ENCODE measurements at places on chromosomes 3 and 15.

DNA sequence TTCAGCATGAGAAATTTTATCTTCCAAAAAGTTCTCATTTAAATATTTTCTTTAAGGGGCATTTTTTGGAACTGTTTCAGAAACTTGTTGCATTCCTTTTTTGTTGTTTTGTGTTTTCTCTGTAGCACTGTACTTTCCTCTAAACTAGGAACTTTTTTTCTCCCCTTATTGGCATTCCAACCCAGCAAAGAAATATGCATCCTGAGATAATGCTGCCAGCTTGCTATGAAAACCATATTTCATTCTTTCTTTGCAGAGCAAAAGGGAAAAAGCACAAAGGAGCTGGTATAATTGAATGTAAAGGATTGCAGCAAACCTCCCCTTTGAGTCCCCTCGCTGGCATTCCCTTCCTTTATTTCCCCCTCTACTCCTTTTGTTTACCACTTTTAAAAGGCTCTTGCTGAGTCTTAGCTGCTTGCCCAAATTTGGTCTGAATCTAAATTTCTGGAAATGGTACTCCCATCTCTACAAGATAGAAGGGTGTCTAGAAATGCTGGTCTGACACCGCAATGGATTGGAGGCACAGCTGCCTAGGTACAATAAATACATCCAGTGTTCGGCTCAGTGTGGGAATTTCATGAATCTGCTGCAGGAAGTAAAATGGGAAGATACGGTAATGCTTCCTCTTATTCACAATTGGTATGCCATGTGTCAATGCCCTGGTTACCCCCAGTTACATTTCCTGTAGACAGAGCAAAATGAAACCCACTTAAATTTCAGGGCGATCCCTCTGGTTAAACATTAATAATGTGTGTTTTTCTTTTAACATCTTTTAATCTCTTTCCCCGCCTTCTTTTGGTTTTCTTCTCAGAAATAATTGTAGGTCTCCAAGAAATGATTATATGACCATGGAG is 156.6 kb downstream of the MEIS2 start:
- no peak for DNase-seq

GRCh38 chr15:88710027-88710715 is 71.4 kb downstream of the ISG20 start:
- no peak for DNase-seq

- DNase-seq = peak; percentile 42
These were observed 8.3 kb downstream of the MYO5A start for GRCh38 chr15:52520421-52520820.

GRCh38 chr3:19202303-19202702 is 54.0 kb downstream of the KCNH8 start:
- DNase-seq = no peak

DNA sequence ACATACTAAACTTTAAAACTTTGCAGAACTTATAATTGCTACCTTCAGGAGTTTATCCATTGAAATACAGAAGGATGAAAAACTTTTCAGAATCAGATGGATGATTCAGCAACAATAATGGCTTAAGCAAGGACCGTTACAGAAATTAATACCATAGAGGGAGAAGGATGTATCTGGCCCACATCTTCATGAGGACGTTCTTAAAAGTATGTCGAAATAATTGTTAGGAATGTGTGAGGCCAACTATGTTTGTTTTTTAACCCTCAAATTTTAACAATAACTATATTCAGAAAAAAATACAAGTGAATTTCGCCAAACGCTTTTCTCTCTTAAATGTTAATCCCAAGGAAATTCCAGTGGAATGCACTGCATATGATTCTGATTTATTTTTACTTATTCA is 105.2 kb upstream of the EPHA3 start:
- no peak for DNase-seq

DNA sequence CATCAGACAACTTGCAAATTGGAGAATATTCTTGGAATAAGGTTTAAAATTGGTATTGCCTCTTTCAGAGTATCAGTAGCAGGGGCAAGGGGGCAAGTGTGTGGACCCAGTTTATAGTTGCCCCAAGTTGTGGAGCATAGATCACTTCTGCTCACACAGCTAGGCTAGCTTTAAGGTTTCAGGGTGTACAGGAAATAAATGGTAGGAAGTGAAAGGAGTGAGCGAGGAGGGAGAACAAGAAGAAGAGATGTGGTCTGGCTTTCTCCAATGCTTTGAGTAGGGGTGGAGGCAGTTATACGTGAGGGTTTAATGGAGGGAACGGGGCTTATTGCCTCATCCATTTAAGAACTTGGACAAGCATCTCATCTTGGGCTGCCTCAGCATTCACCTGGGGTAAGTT is 290.0 kb upstream of the CFAP20DC start:
- DNase-seq = no peak

DNA sequence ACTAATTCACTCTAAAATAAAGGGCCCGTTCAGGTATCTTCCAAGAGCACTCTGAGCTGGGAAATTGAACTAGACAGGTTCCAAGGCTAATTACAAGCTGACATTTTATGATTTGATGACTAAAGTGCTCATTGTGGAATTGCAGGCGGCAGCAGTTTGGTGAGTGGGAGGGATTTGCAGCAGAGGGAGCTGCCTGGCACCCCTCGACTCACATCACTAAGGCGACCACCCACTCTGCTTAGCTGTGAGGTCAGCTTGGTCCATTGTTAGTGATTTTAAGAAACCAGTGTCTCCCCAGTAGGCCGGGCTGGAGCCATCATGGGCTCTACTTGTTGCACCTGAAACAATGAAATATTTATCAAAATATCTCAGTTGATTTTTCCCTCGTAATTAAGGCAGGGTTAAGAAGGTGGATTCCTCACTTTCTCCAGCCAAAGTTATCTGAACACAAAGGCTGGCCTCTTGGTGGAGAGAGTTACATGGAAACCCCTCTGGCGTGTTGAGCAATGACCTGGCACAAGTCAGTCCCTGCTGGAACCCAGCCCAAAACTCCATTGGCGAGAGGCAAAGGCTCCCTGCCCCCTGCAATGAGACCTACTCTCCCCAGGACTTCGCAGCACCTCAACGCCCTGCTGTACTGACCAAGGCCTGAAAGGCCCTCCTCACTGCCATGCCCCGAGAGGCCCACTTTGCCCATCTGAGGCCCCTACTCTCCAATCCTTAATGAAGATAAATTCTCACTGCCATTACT is 65.0 kb upstream of the ATP2B2 start:
- no peak for DNase-seq

DNA sequence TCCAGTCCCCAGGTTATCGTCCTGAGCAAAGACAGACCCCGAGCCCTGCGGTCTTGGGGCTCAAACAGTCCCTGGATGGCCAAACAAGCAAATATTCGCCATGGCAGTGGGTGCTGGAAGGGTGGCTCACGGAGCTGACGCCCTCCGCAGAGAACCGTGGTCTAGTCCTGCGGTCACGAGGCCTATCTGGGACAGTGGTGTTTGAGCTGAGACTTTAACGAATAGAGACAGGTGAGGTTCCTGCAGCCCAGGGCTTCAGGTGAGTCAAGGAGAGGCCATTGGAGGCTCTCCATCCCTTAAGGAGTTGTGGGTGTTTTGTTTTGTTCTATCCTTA is 399 bp upstream of the SUCLG2 start:
- no peak for DNase-seq

GRCh38 chr3:119717520-119717919 is 14.7 kb downstream of the CFAP91 start:
- no peak for DNase-seq

GRCh38 chr15:80228959-80229610 is 22.9 kb downstream of the CTXND1 start:
- no peak for DNase-seq

Data from MM.1S (cell line).